Activated CD4-positive, CD25-positive, alpha-beta regulatory T cell (primary cell): ENCODE measurements at places on chromosomes 5 and 9.

DNA sequence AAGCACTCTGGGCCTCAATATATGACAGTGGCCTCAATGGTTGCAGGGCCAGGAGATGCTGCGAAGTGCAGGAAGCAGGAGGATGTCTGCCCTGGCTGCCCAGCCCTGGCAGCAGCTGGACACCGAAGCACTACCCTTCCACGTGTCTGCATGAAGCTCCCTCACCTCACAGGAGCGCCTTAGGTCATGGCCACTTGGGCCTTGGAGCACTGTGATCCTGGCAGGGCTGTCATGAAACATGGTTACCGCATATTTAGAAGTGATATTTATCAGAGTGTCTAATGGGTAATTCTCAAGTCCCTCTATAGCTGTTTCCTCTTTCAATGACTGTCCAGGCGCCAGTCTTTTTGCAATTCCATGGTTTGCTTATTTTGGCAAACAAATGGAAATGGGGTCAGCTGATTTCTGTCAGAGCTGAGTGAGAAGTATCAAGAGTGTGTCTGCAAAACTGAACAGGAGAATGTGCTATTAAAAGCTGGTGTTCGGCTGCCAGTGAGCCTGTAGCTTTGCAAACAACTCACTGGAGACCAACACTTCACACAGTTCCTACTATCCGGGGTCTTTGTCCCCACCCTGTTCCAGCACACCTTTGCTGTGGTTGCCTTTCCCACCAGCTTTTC, 285.9 kb downstream of the KIF4B start:
- no peak for DNase-seq

DNA sequence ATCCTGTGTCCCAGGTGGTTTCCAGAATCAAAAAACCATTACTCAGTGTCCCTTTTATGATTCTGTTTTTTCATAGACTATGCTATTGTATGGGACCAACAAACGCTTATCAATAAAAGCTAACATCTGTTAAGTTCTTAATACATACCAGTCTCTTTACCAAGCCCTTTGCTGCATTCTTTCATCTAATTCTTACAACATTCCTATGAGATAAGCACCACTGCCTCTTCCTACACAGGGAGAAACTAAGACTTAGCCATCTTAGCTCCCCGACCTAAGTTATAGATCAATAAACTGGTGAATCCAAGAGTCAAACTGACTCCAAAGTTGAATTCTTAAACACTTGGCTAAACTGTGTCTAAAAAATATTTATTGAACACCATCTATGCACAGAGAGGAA, 26.6 kb downstream of the DRD1 start:
- no peak for DNase-seq

GRCh38 chr9:68949271-68950000, 64.5 kb downstream of the PRKACG start:
- no peak for DNase-seq

DNA sequence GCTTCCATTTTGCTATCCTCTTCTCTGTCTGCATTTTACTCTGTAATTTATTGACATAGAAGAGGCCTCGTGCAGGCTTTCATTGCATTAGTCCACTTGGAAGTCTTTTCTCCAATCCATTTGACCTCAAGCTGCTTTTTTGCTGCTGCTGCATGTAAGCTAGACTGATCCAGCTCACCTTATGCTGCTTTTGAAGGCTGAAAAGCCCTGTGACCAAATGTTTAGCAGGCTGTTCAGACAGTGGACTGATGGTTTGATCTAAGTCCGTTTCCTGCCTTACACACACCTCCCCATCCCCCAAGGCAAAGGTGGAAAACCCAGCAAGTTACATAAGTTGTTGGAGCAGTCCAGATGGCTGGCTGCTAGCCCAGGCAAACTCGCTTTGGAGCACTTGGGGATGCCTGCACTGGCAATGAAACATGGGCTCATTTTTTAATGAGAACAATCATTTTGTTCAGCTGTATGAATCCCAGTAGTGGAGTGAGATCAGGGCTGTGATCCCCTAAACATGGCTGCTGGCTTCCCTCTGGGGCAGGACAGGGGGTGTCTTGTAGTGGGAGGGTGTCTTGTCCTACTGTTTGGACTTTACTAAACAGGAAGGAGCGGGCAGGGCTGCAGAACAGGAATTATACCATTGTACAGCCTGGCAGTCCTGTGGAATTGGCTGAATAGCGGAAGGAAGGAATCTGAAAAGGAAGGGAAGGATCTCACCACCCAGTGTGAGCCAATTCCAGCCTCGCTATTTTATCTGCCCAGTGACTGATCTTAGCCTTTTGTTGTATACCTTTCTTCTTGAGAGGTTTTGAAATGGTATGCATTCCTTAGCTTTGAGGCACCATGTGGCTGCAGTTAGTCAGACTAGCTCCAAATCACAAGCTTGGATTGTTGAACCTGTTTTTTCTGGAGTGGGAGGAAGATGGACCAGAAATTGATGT, 212.0 kb downstream of the ARHGAP26 start:
- DNase-seq = no peak

DNA sequence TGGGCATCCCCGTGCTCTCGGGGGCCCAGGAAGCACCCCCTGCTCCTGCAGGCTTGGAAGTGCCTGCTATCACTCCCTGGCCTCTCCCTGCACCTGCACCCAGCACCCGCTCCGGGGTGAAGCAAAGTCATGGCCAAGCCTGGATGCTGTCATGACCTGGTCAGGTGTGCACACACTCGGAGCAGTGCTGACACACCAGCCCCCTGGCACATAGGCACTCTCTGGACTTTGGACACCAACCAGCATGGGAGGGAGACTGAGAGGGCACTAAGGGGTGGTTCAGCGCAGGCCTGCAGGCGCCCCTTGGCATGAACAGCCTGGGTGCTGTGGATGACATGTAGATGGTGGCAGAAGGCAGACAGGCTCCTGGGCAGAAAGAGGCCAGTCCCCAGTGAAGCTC, 158.6 kb downstream of the GHR start:
- no peak for DNase-seq
